NCI-H82 (cell line): ENCODE measurements at places on chromosomes 12 and 14.

DNA sequence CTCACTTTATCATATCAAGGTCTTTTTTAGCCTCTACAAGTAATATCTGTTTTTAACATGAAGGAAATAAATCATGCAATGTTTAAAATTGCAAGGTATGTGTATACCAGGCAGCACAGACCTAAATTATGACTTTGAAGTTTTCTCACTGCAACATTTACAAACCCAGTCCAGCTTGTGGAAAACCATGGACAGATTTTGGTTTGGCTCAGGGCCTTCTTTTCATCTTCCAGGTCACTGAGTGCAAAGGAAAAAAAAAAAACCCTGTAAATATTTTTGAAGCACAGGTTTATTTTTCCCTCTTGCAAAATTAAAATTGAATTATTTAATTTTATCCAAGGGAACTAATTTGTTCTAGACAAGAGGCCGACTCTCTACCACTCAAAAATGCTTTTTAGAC lies 13.8 kb downstream of the MGP start:
- no peak for DNase-seq

DNA sequence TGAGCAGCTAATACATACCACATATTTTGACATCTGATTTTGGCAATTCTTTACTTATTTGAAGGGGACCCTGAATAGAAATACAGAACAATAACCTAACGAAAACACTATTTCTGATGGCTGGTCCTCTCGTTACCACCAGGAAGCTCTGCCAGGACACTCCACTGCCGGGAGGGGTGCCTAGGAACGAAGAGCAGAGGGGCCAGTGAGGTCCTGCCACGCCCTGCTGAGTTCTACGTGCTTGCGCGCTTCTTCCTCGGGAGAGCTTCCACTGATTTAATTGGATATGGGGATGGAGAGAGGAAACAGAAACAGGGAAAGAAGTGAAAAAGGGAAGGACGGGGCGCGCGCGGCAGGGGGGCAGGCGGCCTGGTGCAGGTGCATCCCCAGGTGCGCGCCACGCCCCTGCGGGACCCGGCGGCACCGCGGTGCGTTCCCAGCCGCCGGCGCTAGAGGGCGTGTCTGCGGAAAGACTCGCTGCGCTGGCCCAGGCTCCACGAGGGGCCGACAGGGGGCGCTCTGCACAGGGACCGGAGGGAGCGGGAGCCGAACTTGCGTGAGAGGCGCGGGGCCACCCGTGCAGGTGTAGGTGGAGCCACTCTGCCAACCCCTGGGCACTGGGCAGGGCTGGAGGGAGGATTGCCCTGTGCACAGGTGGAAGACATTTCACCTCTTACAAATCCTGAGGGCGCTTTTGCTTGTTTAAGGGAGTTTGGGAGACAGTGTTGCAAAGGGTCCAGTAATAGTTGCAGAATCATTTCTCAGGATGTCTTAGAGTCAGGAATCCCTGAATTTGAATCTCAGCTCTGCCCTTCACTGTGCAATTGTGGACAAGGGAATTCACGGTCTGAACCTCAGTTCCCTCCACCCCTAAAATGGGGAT lies 986.3 kb upstream of the TMEM132C start:
- peak; percentile 57 for DNase-seq

GRCh38 chr12:40261937-40262336 lies 37.1 kb downstream of the LRRK2 start:
- DNase-seq, result no peak

- DNase-seq, result no peak
Measured at GRCh38 chr12:9634969-9635754, 27.4 kb upstream of the KLRB1 start.

DNA sequence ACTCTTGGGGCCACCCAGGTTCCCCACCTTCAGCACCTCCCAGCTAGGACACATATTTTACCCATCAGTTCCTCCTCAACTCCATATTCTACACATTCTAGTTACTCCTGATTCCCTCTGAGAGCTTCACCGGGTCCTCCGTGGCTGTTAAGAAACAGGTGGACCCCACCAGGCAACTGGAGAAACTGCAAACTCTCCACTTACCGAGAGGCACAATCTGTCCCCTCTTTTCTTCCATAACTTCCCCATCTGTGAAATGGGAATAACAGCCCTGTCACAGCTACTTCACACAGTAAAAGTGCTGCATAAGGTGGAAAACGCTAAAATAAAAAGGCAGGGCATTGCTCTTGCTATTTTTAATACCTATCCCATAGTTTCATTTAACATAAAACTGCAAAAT lies 1.5 kb downstream of the SLC7A8 start:
- DNase-seq, result no peak

DNA sequence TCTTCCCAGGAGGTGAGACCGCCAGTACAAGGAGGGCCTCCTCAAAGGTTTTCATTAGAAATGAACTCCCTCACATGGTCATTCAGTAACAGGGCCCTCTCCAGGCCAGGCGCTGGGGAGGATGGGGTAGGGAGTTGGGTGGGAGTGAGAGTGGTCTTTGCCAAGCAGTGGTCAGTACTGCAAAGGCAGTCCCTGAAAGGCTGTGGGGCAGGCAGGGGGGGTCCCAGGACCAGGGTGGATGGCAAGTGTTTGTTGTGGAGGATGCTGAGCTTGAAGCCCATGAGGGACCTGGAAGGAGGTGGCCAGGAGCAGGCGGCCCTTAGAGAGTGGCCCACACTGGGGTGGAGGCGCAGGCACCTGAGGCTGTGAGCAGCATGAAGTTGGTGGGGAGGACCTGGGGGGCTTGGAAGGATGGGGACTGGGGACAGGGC lies 26.1 kb downstream of the CEP170B start:
- DNase-seq, result no peak

GRCh38 chr14:88849716-88850115 lies 25.3 kb downstream of the TTC8 start:
- DNase-seq, result no peak

GRCh38 chr12:93569301-93569655 lies 3.2 kb upstream of the SOCS2 start:
- DNase-seq, result no peak

- no peak for DNase-seq
Measured at GRCh38 chr14:75299576-75299975, 20.9 kb downstream of the FOS start.

DNA sequence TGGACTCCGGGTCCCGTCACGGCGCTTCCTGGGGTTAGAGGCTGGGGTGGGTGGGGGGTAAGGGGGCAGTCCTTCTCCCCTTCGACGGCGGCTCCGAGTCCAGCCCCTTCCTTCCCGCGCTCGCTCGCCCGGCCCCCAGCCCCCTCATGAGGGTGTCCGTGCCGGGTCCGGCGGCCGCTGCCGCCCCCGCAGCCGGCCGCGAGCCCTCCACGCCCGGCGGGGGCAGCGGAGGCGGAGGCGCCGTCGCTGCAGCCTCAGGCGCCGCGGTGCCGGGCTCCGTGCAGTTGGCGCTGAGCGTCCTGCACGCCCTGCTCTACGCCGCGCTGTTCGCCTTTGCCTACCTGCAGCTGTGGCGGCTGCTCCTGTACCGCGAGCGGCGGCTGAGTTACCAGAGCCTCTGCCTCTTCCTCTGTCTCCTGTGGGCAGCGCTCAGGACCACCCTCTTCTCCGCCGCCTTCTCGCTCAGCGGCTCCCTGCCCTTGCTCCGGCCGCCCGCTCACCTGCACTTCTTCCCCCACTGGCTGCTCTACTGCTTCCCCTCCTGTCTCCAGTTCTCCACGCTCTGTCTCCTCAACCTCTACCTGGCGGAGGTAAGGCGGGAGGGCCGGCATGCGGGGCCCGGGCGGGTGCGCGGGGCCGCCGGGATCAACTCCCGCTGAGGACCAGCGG lies 500 bp downstream of the GPR137C start:
- DNase-seq, result peak; percentile 58

GRCh38 chr14:55097881-55098560 lies 31.0 kb upstream of the LGALS3 start:
- no peak for DNase-seq

DNA sequence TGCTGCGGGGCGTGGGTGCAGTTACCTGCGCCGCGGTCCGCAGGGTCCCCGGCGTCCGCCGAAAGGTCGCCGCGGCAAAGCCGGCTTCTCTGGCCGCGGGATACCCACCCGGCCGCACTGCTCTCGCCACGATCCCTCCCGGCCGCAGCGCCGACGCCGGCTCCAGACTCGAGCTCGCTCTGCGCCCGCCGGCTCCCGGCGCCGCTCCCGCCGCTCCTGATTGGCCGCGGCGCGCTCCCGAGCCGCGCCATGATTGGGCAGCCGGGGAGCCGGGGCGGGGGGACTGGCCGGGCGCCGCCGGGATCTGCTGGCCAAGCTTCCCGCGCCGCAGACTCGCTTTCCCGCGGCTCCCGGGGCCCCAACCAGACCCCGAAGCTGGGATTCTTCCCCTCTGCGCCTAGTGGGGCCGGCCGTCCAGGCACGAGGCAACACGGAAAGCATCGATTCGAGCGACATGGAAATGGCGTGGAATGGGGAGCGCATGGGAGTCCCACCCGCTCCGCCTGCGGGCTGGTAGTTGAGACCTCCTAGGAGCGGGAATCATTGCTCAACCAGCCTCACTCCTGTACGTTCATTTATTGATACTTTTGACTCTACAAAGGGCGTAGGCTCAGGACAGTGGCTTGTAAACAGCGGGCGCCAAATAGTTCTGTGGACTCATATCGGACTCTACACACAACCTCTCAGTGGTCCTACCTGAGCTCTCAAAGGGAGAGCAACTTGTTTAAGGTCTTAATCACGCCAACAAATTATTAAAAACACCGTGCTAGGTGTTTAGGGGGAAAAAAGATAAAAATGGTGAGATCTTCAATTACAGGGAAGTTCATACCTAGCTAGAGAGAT lies 36.4 kb upstream of the STON2 start:
- peak; percentile 88 for DNase-seq

GRCh38 chr14:75548544-75548943 lies 26.3 kb downstream of the BATF start:
- no peak for DNase-seq

GRCh38 chr14:52014601-52015267 lies 25.4 kb downstream of the RTRAF start:
- no peak for DNase-seq

DNA sequence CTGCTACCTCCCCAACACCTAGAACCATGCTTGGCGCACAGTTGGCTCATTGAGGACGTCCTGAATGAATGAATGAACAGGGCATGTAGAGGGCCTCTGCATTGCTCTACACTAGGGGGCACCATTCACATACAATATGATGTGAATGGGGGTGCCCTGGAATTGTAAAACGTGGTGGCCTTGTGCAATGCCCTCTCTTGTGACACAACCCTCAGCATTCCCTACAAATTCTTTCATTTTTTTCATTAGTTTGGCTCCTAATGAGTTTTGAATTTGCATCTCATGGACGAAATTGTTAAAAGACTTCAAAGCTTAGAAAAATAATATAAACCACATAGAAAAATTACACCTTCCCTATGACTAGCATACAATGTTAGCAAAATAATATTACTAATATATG lies 2.3 kb upstream of the DIO2 start:
- peak; percentile 76 for DNase-seq

- DNase-seq, result peak; percentile 93
Measured at GRCh38 chr12:116708826-116709756, 28.8 kb downstream of the SPRING1 start.

GRCh38 chr14:77006132-77006531 lies 22.4 kb downstream of the IRF2BPL start:
- DNase-seq, result no peak

GRCh38 chr12:117002051-117002817 lies 91.5 kb downstream of the FBXW8 start:
- DNase-seq, result no peak

- DNase-seq, result no peak
Measured at GRCh38 chr14:39957987-39958386, 525.8 kb upstream of the FBXO33 start.

- DNase-seq, result no peak
Measured at GRCh38 chr12:46560874-46561273, 188.3 kb upstream of the SLC38A2 start.

- DNase-seq, result no peak
Measured at GRCh38 chr14:34247605-34248004, 214.4 kb downstream of the SPTSSA start.

DNA sequence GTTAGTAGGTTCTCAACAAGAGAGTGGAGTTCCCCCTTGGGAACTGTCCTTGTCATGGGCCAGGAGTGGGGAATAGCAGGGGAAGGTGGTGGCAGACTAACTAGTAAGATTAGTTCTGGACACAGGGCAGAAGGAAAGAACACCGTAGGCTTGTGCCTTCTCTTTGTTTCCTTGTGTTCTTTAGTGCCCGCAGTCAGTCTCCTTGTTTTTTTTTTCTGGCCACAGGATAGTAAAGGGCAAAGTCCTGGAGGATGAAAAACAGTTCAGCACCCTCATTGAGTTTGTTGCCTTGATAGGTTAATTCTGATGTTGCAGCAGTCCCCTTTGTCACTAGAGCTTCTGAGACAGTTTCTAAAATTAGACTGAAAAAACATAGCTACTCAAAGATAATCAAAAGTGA lies 8.4 kb downstream of the PEX5 start:
- peak; percentile 41 for DNase-seq

GRCh38 chr12:15146585-15146984 lies 74.6 kb downstream of the RERG start:
- peak; percentile 7 for DNase-seq

DNA sequence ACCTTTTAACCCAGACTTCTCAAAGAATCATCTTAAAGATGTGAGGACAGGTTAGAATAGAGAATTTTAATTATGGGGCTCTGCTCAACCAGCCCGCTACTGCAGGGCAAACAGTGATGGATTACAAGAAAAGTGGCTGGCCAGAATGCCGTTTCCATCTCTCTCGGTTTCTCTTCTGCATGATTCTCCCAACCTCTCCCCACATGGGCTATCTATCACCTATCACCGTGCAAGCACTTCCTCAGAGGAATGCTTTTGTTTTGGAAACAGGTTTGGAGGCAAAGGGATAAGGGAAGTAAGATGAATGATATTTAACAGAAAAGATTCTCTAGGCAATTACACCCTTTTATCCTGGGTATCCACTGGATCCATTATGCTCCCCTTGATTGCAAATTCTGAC lies 37.4 kb upstream of the PHC1 start:
- DNase-seq, result no peak

GRCh38 chr12:106715582-106715981 lies 58.9 kb upstream of the RIC8B start:
- no peak for DNase-seq

- no peak for DNase-seq
Measured at GRCh38 chr14:23881282-23881681, 72.3 kb upstream of the DHRS4 start.

- DNase-seq, result no peak
Measured at GRCh38 chr12:74790931-74791330, 253.3 kb downstream of the ATXN7L3B start.

GRCh38 chr14:76976240-76977005 lies 52.1 kb downstream of the IRF2BPL start:
- no peak for DNase-seq
